ENCODE measurements at places on chromosomes 16 and 17.

- no peak for DNase-seq
Observed at GRCh38 chr17:20063665-20064648, 54.8 kb downstream of the SPECC1 start.

DNA sequence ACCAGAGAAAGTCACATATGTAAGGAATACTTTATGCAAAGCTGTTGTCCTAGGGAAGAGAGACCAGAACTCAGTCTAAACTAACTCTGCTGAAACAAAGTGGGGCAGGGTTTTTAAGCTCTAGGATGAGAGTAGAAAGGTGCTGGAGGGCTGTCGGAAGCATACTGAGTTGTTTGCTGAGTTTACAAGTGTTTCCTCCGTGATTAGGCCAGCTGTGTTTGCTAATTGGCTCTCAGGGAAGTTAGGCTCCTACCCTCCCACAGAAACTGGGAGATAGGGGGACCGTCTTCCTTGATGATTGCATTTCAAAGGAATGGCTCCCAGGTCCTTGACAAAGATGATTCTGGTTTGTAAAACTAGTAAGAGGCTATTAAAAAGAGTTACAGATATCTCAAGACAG is 24.4 kb upstream of the CRYM start:
- no peak for DNase-seq

- DNase-seq, result no peak
Observed at GRCh38 chr16:55534756-55535155, 25.9 kb downstream of the LPCAT2 start.

- no peak for DNase-seq
Observed at GRCh38 chr17:36979565-36979941, 30.8 kb downstream of the AATF start.

- no peak for DNase-seq
Observed at GRCh38 chr17:57971572-57971971, 16.4 kb upstream of the CUEDC1 start.

- no peak for DNase-seq
Observed at GRCh38 chr17:11921296-11921695, 76.0 kb downstream of the ZNF18 start.

- DNase-seq, result no peak
Observed at GRCh38 chr17:62641951-62642350, 14.5 kb downstream of the MRC2 start.

GRCh38 chr17:36705874-36706731 is 104.7 kb downstream of the MRM1 start:
- no peak for DNase-seq

- peak; percentile 89 for DNase-seq
Observed at GRCh38 chr17:10127819-10128425, 70.5 kb downstream of the GAS7 start.

GRCh38 chr16:57038166-57038565 is 48.8 kb downstream of the NLRC5 start:
- DNase-seq, result peak; percentile 32

DNA sequence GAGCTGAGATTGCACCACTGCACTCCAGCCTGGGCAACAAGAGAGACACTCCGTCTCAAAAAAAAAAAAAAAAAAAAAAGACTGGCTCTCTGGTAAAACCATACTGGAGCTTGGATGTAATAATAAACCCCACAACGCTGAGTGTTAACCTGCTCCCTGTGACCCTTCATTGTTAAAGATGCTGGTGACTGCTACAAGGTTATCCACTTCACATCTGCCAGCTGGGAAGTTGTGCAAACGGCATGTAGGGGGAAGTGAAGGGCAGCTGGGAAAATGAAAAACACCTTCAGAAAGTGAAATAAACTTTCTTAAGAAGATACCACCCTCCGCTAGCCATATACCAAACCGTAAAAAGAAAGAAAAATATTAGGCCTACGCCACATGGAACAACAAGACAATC is 131.0 kb upstream of the NUDT7 start:
- DNase-seq, result no peak

- DNase-seq, result no peak
Observed at GRCh38 chr17:69763503-69763902, 311.5 kb upstream of the KCNJ16 start.

DNA sequence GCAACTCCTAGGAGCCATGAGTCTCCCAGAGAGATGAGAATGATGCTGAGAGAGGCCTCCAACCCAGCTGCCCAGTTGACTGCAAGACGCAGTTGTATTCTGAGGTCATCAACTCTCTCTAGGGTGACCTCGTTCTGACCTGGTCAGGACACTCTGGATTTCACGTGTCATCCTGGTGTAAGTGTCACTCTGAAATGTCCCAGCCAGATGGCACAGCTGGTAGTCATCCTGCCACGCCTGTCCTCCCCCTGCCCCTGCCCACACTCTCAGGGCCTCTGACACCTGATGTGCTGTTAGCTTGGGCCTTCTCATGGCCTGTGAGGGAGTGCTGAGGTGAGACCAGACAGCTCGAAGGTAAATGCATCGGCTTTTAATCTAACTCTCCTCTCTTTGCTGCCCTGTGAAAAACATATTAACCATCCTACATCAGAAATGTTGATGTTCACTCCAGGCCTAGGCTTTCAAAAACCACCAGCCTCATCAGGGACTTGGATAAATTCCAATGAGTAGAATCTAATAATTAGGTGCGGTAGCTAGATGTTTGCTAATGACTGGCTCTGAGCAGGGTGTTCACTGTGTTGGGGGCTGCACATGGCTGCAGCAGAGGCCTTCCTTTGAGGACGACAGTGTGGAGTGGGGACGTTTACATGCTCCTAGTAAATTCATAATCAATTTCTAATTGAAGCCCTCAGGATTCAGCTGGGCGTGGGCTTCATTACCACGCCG is 13.8 kb downstream of the MLYCD start:
- no peak for DNase-seq

- no peak for DNase-seq
Observed at GRCh38 chr16:2471016-2471652, at the start of gene NTN3. Gene NTN3 (plus strand): TSS chr16:2471297. CDS start chr16:2471702, 405 bp downstream.

DNA sequence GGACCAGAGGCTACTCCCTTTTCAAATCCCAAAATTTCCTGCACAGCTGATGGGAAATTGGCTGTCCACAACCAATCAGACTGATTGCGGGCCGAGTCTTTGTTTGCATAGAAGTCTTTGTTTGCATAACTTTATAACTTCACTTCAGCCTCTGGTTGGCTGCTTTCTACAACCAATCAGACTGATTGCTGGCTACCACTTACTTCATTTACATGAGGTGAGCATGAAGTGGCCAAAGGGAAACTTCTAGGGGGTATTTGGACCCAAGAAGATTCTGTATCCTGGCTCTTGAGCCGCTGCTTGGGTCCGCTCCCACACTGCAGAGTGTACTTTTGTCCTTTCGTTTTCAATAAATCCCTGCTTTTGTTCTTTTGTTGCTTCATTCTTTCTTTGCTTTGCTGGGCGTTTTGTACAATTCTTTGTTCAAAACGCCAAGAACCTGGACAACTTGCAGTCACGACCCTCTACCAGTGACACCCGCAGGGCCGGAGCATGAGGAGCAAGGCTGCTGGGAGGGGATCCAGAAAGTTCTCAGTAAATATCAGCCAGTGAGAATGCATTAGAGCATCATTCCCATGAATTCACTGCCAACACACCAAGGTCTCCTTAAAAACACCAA is 67.5 kb downstream of the IQCK start:
- no peak for DNase-seq

GRCh38 chr16:17215936-17216335 is 254.8 kb downstream of the XYLT1 start:
- no peak for DNase-seq

- DNase-seq, result no peak
Observed at GRCh38 chr16:11138769-11139325, 117.2 kb downstream of the SOCS1 start.

GRCh38 chr17:74738051-74738996 is 1.3 kb downstream of the RAB37 start:
- DNase-seq, result no peak
